ENCODE measurements at places on chromosomes 2 and 18.

DNA sequence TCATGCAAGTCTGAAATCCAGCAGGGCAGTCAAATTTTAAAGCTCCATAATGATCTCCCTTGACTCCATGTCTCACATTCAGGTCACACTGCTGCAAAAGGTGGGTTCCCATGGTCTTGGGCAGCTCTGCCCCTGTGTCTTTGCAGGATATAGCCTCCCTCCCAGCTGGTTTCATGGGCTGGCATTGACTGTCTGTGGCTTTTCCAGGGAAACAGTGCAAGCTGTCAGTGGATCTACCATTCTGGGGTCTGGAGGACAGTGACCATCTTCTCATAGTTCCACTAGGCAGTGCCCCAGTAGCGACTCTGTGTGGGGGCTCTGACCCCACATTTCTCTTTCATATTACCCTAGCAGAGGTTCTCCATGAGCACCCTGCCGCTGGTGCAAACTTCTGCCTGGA lies 220.6 kb upstream of the COPS8 start:
- no peak for DNase-seq

- DNase-seq, result no peak
These were observed 45.3 kb downstream of the POLE4 start for GRCh38 chr2:75003773-75004172.

DNA sequence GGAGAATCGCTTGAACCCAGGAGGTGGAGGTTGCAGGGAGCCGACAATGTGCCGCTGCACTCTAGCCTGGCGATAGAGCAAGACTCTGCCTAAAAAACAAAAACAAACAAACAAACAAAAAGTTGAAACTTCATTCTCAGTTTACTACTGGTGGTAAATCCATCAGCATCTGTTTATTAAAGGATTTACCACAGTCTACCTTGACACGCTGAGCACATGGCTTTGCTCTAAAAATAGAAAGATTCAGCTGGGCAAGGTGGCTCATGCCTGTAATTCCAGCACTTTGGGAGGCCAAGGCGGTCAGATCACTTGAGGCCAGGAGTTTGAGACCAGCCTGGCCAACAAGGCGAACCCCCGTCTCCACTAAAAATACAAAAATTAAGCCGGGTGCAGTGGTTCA lies 201.3 kb downstream of the TGIF1 start:
- DNase-seq, result no peak

- no peak for DNase-seq
These were observed 191.5 kb upstream of the SMAD7 start for GRCh38 chr18:49142216-49142615.

DNA sequence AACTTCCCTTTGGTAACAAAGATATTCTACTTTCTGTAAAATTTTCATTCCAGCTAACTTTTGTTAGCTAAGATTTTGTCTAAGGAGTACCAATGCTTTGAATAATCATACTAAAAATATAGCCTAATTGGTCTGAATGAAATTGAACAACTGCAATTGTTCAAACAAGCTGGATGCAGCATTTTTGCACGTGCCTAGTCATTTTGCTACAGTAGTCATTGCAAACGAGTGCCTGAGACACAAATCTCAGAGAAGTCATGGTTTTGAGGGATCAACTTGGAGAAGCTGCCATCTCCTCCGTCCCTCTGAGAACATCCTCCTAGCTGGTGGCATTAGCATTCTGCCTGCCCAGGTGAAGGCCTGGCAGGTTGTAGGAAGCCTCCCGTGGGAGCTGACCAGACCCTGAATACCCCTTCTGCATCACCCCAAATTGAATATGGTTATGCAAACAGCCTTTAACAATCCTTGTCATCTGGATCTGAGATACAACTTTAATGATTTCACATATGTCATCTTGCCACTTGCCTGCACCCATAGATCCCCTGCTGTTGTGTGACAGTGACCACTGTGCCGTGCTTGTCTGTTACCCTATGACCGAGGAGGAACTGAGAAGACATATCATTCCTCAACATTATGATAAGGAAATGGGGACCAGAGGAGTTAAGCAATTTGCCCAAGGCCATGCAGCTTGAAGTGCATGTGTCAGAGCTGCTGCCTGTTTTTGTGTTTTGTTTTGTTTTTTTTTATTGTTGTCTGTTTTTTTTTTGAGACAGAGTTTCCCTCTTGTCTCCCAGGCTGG lies 29.1 kb upstream of the MGAT4A start:
- no peak for DNase-seq

DNA sequence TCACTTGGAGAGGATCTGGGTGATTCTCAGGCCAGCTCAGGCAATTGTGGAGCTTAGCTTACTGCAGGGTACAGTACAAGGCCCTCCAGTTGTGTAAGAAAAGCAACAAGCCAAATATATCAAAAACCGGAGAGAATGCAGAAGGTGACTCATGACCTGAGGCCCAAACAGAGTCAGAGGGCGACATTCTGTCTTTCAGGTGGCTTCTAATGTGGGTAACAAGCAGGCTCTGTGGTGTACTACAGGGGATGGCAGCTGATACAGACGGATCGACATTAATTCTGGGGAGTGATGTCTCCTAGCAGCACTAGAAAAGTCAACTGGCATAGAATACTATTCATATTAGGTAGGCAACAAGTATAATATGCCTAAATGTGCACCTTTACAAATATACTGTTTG lies 219.5 kb upstream of the SOX11 start:
- no peak for DNase-seq

- DNase-seq, result no peak
These were observed 26.2 kb upstream of the SPOPL start for GRCh38 chr2:138475277-138475776.

DNA sequence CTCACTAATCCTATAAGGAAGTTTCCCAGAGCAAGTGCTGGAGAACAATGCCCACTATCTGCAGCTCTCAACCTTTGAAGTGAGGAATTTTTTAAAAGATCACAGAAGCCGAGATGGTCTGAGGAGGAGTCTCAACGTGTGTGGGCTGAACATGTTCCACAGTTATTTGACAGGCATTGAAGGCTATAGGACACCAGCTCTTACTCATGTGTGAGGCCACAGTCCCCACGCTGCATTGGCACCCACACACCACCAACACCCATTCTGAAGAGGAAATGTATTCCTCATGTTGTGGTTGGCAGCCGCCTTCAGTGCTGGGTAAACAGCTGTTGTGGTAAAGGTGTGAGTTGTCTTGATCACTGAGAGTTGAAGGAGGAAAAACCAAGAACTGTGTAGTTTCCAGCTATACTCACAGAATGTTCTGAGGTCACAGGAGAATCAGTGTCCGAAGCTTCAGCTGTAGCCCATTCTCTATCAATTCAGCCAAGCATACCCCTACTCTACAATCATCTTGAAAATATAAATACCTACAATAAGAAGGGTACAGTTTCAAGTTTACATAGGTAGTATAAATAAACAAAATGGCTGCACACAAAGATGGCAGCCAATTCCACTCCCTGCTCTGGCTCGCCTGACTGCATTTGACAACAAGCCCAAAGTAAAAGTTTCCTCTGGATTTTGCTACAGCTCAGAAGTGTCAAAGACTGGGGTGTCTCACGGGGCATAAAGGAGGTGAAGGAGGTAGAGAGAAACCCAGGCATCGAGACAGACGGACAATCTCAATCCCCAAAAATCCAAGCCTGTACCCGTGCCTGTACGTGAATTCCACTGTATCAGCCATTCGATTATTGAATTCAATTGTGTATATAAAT lies 12.1 kb downstream of the CD226 start:
- no peak for DNase-seq

- no peak for DNase-seq
These were observed 66.1 kb upstream of the EMILIN2 start for GRCh38 chr18:2780750-2781149.

DNA sequence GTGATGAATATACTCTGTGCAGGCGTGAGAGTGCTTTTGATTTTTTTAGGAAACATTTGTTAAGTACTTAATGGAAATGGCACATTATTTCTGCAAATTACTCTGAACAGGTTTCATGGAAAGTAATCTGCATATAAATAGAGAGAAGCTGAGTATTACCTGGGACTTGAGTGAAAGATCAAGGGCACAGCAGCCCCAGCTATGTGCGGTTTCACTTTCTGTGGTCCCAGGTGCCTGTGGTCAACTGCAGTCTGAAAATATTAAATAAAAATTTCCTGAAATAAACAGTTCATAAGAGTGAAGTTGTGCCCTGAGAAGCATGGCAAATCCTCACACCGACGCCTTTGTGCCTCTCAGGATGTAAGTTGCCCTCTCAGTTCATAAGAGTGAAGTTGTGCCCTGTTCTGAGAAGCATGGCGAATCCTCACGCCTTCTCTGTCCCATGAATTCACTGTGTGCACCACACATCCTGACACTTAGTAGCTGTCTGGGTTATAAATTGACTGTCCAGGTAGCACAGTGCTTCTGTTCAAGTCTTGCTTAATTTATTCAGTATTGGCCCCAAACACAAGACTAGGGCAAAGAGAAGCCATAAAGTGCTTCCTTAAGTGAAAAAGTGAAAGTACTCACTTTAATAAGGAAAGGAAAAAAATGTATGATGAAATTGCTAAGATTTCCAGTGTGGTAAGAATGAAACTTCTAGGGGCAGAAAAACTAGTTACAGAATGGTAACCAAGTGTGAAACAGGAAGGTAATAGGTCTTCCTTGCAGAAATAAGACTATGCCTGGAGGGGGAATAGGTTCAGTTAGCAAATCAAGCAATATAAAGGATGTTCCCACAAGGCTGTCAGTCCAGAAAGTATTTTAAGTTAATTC lies 4.3 kb upstream of the SNTG2 start:
- DNase-seq, result no peak

DNA sequence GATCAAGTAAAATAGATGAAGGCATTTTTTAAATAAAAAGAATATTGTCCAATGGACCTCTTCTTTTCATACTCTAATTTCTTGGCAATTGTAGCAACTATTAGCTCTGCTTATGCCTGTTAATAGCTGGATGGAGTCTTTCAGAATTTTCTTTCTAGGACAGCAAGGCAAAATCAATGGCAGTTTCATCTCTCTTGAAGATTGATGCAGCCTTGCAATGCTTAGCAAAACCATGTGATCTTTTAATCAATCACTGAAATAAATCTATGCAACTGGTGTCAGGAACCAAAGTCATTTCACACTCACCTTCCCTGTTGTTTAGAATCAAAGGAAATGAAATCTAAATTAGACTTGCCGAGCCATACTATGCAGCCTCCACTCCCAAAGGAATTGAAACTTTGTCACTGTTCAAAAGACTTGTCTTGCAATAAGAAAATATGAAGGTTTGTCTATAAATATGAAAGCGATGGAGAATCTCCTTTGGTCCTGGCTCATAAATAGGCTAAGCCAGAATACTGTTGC lies 16.2 kb downstream of the RPRM start:
- no peak for DNase-seq

- no peak for DNase-seq
These were observed 54.9 kb upstream of the OTOS start for GRCh38 chr2:240195316-240195861.

DNA sequence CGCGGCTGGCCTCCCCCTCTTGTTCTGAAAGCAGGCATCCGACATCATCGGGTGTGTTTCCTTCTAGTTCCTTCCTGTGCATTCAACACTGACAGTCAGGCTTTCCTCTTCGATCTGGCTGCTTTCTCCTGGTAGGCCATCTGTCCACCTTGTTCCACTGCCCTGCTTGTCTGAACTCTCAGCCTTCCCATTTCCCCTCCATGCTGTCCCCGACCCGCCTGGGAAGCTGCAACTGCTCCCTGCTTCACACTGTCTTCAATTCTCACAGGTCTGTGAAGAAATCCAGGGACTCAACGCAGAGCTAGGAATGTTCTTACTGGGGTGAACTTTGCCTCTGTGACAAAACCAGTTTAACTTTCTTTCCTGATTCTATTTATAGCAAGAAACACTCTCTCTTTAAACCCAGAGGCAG lies 43.0 kb downstream of the KIF3C start:
- no peak for DNase-seq

GRCh38 chr2:174076040-174076439 lies 110.9 kb upstream of the SP3 start:
- DNase-seq, result no peak

- DNase-seq, result no peak
These were observed 458.8 kb downstream of the SETBP1 start for GRCh38 chr18:45139478-45139877.

GRCh38 chr2:205171261-205171940 lies 510.9 kb upstream of the NRP2 start:
- DNase-seq, result no peak

- no peak for DNase-seq
These were observed 237.0 kb downstream of the LPIN1 start for GRCh38 chr2:11983401-11983800.

- no peak for DNase-seq
These were observed 57.5 kb downstream of the AP1S3 start for GRCh38 chr2:223779877-223780276.

GRCh38 chr2:204225671-204226073 lies 289.1 kb downstream of the ICOS start:
- no peak for DNase-seq

- no peak for DNase-seq
These were observed 3.1 kb upstream of the CPO start for GRCh38 chr2:206935991-206936842.

GRCh38 chr2:86518481-86518880 lies 44.8 kb downstream of the CHMP3 start:
- DNase-seq, result no peak

DNA sequence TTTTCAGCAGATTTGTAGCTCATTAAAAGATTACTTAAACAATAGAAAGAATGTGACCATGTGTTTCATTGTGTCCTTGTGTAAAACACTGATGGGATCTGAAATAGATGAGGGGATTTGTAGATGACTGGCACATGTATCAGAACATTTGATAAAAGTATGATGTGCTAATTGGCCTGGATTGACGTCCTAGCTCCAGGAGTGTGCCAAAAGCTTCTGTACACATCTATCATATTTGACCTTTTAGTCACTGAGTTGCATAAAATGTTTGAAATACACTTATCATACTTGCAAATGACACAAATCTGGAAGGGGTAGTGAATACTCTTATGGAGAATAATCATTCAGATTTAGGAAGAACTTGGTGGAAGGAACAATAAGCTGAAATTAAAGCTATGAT lies 778.5 kb downstream of the ERBB4 start:
- no peak for DNase-seq

- no peak for DNase-seq
These were observed 4.9 kb upstream of the COL3A1 start for GRCh38 chr2:188969236-188969635.

DNA sequence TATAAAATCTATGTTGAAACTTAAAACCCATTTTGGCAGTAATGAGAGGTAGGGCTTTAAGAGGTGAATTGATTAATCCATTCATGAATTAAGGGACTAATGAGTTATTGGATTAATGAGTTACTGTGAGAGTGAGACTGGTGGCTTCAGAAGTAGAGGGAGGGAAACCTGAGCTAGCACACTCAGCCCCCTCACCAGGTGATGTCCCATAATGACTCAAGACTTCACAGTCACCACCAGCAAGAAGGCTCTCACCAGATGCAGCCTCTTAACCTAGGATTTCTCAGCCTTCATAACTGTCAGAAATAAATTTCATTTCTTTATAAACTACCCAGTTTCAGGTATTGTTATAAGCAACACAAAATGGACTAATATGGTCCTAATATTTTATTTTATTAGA lies 621.7 kb upstream of the ACVR2A start:
- no peak for DNase-seq

- DNase-seq, result no peak
These were observed 261.3 kb downstream of the CDH19 start for GRCh38 chr18:66342577-66342976.

- no peak for DNase-seq
These were observed 194.5 kb upstream of the STK17B start for GRCh38 chr2:196365923-196366322.

GRCh38 chr2:96245609-96246390 lies 20.0 kb downstream of the TMEM127 start:
- DNase-seq, result no peak

GRCh38 chr2:88955607-88956006 lies 264.1 kb downstream of the RPIA start:
- DNase-seq, result no peak

GRCh38 chr18:1253827-1254226 lies 349.2 kb downstream of the ADCYAP1 start:
- DNase-seq, result no peak
